ENCODE measurements at places on chromosomes 5 and 9.

DNA sequence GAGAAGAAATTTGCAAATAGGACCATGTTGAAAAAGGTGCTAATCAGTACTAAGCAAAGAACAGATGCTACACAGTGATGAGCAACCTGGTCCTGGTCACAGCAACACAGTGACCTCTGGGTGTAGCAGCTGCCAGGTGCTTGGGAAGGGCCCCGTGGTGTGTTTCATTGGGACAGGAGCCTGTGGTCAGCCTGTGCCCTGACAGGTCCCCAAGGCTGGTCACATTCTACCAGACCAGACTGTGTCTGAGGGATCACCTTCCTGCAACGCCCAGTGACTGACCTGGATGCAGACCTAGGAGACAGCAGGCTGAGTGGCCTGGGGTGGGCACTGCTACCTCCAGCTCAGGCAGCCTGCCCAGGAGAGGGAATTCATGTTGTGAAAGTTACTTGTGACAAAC lies 54.8 kb upstream of the FAM120AOS start:
- no peak for DNase-seq

DNA sequence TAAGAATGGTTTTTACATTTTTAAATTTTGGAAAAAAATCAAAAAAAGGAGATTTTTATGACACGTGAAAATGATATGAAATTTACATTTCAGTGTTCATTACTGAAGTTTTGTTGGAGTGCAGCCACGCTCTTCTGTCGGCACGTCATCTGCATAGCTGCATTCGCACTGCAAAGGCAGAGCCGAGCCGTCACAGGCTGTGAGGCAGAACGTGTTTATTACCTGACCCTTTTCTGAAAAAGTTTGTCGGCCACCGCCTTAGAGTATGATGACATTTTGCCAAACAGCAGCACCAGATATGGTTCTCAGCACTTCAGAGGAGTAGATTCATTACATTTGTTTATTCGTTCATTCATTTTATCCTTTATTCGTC lies 24.1 kb downstream of the HRH2 start:
- DNase-seq: no peak

DNA sequence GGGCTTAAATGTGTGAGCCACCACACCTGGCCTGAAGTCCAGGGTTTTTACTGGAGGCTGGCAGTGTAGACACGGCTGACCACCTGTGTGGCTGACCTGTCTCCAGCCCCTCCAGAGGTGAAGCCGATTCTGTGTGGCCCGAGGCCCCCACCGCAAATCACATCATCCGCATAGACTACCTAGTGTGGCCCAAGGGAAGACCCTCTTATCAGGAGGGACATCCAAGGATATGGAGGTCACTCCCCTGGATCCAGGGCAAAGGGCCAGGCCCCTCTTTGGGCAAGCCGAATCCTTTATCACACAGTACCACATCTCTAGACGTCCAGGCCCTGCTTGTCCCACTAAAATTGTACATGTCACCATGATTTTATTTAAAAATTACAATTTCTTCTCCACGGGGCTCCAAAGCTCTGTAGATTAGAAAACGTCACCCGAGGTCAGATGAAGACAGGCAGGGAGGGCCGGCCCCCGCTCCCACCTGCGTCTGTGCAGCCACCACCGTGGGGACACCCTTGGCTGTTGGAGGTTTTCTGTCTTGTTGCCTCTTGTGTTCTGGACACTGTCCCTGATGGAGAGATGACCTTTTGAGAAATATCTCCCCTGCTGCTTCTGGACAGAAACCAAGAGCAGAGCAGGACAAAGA lies 20.1 kb downstream of the LAMC3 start:
- DNase-seq: no peak

DNA sequence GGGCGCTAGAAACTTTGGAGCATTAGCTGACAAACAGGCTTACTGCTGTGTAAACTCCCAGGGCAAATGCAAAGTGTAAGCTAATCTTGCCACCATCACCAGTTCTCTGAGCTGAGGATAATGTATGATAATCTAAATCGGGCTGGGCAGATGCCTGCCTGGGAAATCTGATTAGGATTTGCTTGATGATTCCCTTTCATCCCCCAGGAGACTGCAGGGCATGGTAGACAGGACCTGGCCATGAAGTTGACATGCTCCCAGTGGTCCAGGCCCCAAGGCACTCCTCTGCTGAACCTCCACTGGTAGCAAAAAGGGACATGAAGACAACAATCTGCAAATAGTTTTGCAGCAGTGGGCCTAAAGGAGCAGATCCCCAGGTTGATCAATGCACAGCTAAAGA lies 317.5 kb downstream of the SPOCK1 start:
- no peak for DNase-seq

DNA sequence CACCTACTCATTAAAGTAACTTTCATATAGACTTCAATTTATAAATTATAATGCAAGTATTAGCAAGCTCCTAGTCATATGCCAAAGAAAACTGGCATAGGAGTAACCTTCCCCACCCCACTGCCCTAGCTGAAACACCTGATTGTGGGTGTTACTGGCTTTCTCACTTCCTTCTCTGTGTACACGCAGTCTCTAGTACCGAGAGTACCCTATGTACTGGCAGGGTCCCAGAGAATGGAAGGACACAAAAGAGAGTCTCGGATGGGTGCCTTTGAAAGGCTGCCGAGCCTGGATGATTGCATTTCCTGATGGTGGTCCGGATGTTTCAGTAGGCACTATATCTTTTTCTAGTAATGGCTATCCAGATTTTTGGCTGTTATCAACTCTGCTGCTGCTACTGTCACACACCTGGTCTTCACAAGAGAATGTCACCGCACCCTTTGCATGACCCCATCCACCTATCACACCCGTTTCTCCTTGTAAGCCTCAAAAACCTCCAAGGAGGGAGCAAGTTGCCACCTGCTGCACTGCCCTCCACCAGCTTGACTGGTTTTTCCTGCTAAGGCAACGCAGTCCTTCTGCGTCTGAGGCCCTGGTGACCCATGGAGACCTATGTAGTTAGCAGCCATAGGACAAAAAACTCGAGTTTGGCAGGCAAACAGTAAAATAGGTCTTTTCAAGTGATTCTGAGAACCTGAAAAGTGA lies 53.8 kb upstream of the CLINT1 start:
- DNase-seq: no peak

- DNase-seq: no peak
Observed at GRCh38 chr5:127856292-127856691, 153.1 kb downstream of the CCDC192 start.

DNA sequence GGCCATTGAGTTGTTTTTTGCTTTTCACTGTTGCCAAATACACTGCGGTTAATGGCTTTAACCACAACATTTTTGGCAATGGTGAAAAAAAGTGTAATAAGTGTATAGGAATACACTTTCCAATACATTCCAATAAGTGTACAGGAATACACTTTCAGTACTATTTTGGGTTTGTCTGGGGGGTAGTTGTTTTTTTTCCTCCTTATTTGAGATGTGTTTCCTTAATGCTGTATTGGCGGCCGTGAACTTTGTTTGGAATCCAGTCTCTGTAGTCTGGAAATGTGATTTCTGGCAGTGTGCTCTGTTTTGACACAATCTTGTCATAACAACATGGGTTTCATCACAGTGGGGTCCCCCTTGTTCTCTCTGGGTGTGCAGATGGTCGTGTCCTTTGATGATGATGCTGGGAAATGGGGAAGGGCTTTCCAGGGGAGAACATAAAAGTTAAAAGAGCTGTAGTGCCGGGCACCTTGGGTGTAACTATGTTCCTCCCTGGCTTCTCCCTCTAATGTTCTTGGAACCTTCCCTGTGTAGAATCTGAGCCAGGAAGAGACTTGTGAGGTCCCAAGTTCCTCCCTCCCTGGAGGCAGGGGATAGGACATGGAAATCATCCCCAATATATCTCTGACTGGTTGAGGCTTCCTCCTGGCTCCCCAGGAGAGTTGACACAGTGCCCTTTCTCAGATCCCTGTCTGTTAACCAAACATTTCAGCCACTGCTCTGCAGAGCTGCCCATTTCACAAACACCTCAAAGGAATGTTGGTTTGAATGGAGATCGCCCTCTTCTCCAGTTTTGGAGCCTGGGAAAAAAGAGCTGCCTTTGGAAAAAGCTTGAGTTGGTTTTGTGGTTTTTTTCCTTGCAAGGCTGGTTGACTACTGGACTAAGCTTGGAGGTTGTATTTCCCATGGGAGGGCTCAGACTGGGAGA lies 44.8 kb downstream of the RCL1 start:
- DNase-seq: no peak

- no peak for DNase-seq
Observed at GRCh38 chr5:132319975-132320374, 25.8 kb downstream of the SLC22A4 start.

DNA sequence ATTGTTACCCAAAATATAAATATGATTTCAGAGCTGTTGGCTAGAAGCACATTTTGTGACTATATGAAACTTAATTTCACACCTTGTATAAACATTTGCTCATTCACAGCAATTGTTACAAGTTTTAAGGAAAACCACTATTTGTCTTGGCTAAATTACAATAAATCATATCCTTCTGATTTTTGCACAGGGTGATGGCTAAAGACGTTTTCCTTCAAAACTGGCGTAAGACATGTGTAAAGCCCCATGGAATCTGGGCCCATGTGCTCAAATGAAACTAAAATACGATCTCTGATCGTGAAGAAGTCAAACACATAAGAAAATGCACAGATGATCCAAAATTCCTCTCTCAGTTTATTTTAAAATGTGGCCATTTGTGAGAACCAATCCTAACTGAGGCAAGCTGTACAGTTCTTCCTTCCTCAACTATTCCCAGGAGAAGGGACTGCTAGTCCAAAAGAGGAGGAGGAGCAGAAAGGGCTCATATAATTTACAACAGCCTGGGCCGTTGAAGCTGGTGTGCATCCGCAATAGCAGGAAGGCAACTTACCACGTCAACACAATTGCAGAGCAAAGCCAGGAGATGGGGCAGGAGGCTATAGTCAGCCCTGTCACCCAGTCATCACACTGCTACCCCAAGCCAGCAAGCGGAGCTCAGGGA lies 98.4 kb downstream of the MED27 start:
- no peak for DNase-seq

DNA sequence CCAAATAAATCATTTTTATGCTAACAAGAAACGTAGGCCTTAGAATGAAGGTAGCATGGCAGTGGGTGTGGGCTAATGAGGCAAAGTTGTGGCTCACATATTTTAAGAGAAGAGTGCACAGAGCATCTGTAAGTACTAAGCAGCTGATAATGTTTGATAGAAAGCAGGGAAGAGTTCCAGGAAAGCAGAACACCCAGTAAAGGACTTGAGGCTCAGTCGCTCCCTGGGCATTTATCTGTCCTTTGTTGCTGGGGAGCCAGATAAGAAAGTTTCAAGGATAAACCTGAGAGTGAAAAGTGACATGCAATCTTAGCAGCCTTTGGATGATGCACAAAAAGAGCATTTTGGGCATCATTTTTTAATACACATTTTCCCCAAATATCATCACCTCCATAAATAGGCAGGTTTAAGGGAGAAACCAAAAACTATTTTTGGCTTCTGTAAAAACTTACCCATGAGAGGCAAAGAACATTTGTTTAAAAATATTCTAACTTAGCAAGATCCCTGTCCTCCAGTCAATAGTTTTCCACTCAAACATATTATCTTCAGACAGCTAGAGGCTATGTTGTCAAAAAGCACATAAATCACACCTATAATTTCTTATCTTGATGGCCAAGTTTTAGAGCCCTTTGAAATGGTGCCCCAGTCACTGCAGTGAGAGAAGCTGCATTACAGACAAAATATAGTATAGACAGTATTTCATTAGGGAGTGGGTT lies 3.4 kb downstream of the FREM1 start:
- DNase-seq: no peak

DNA sequence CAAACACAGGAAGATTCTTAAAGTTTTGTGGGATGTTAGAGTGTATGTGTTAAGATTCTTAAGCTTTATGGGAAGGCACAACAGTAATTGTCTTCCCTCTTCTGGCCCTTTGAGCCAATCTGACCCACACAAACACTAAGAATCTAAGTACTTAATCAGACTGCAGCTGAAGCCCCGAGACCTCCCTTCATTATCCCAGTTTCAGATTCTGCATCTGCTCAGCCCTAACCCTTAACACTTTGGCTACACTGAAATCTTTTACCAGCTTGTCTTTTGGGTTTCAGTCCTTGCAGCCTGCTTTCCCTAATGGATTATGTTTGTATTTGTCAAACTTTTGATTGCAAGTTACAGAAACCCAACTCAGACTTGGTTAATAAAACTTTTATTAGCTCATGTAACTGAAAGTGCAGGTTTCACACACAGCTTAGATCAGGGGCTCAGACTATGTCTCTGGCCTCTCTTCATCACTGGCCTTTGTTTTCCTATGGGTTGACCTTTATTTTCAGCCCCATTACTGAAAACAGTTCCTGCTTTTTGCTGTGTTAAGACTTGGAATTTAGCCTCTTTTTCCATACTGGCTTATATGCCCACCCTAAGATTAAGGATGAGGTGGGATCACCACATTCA lies 71.5 kb downstream of the COX7C start:
- no peak for DNase-seq

GRCh38 chr9:14221119-14221518 lies 92.8 kb downstream of the NFIB start:
- DNase-seq: no peak

GRCh38 chr5:59036274-59036961 lies 453.5 kb downstream of the RAB3C start:
- DNase-seq: peak; percentile 48

DNA sequence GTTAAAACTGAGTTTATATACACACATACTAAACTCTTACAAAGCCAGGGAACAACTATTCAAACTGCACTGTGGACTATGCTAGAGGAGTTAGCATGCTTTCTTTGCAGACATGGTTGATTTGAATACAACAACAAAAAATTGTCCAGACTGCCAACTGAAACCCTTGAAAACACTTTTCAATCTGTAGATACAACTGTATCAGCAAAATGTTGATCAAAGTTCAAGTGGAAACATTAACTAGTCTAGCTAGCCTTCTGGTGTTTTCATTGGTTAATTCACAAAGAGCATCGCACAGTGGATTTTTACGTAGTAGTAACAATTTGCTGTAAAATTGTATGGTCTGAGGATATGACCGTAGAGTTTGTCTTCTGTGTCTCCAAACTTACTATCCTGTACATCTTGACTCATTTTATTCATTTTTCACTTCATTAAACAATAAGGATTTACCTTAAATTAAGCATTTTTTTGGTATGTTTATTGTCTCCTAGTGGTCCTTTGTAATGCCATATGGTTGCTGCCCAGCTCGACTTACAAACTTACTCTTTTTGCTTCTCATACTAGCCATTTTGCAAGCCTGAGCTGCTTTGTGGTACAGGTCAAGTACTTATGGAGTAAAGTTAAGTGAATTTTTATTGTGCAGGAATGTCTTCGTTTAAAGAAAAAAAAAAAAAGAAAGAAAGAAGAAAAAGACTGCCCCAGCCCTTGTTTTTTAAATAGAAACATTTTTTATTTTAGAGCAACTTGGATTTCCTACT lies 123.4 kb downstream of the ZCCHC7 start:
- DNase-seq: no peak

GRCh38 chr9:111050819-111051218 lies 12.5 kb upstream of the LPAR1 start:
- no peak for DNase-seq

GRCh38 chr5:72293495-72294055 lies 26.5 kb downstream of the MRPS27 start:
- no peak for DNase-seq

GRCh38 chr9:113533335-113534225 lies 70.1 kb downstream of the RGS3 start:
- no peak for DNase-seq

Measured in activated naive CD4-positive, alpha-beta T cell treated with anti-CD3 and anti-CD28 coated beads, Interleukin-2, amount 50 U/mL, for 16 hours (primary cell).